NCI-H510A (cell line): ENCODE measurements at places on chromosomes 5 and 9.

GRCh38 chr5:172939071-172939470 is 20.2 kb upstream of the RPL26L1 start:
- no peak for DNase-seq

GRCh38 chr9:130186051-130186450 is 13.8 kb downstream of the NCS1 start:
- DNase-seq, result no peak

DNA sequence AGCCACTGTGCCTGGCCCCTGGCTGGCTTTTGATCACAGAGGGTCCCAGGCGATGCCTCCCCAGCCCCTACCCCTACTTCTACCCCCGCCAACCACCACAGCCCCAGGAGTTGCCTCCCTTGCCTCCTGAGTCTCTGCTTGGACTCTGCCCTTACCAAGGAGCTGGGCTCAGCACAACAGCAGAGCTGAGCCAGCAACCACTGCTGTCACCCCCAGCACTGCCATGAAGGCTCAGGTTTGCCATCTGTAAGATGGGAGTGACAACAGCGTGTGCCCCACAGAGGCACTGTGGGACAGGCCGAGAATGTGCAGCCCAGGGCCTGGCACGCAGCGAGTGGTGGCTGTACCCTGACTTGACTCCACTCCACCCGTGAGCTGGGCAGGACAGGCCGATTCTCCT is 63.1 kb upstream of the ASS1 start:
- no peak for DNase-seq

GRCh38 chr5:91011029-91011428 is 372.1 kb downstream of the ARRDC3 start:
- no peak for DNase-seq

DNA sequence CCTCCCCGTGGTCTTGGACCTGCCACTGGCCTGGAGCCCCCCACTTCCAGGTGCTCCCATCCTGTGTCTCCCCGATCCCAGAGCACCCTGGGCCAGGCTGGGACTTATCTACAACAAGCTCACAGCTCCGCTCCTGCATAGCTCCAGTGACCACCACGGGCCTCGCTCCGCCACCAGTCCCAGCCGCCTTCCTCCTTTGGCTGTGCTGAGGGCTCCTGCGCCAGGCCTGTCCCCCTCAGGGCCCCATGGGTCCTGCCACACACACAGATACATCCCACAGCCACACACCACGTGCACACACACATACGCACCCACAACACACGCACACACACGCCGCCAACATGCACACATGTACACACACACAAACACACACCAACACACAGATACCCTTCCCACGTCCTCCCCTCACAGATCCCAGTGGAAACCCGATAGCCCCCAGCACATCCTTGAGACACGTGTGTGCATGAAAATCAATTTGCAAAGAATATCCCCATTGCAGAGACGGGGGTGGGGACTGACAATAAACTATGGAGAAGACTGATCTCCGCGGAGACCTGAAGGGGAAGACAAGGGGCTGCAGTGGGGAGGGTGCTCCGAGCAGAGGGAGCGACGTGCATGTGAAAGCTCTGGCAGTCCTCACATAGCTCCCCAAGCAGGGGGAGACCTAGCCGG is 18.5 kb upstream of the LAMC3 start:
- DNase-seq, result no peak

GRCh38 chr5:93793159-93793781 is 51.9 kb upstream of the POU5F2 start:
- DNase-seq, result no peak

GRCh38 chr5:59624898-59625297 is 268.6 kb downstream of the PDE4D start:
- no peak for DNase-seq

DNA sequence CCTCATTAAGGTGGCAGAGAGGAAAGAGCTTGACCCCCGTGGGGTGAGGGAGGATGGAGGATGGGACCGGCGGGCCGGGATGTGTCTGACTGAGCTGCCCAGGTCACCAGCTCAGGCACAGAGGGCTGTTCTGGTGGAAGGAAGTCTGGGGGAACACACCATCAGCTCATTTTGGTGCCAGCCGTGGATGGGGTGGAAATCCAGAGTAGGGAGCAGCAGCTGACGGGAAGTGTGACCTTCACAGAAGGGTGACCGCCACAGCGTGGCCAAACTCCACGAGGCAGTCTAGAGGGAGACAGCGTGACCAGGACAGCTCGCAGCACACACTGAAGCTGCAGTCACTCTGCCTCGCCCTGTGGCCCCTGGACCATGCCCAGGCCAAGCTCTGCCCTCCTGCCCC is 45.3 kb upstream of the PHYKPL start:
- no peak for DNase-seq

DNA sequence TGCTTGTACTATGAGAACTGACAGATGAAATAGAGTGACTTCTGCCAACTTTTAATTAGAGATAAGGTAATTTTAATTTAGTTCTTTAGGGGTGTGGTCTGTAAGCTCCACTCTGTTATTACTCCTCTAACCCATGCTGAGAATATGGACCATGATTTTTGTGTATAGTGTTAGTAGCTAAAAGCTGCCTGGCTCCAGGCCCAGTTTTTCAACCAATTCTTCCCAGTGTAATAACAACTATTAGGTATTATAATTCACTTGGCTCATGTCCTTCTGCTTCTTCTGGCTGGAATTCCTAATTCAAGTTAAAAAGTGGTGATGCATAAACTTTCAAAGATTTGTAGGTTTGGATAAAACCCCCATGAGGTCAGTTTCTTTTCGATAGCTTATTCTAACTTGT is 216.3 kb downstream of the ISL1 start:
- DNase-seq, result no peak

- DNase-seq, result no peak
Observed at GRCh38 chr9:134548618-134549017, 93.0 kb upstream of the COL5A1 start.

DNA sequence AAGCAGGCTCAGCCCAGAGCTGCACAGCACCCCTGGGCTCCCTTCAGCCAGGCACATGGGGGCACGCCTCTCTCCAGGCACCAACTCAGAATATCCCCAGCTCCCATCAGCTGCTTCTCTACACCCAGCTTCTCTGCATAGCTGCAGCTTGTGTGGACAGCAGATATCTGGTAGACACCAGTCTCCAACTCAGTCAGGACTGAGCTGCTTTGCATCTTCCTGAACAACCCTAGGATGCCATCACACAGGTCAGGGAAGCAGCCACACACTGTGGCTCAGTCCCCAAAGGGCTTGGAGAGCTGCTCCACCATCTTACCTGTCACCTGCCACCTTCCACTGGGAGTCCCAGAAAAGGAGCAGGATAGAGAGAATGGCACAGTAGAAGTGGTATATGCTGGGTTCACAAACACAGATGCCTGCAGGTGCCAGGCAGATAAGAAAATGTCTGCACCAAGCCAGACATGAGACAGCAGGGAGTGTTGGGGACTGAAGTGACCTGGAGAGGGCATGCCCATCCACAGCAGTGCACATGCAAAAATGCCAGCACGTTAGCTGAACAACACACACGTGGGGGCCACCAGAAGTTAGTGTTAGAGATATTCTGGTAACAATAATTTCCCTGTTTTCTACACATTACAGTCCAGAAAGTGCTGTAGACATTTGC is 42.0 kb downstream of the THBS4 start:
- DNase-seq, result no peak

DNA sequence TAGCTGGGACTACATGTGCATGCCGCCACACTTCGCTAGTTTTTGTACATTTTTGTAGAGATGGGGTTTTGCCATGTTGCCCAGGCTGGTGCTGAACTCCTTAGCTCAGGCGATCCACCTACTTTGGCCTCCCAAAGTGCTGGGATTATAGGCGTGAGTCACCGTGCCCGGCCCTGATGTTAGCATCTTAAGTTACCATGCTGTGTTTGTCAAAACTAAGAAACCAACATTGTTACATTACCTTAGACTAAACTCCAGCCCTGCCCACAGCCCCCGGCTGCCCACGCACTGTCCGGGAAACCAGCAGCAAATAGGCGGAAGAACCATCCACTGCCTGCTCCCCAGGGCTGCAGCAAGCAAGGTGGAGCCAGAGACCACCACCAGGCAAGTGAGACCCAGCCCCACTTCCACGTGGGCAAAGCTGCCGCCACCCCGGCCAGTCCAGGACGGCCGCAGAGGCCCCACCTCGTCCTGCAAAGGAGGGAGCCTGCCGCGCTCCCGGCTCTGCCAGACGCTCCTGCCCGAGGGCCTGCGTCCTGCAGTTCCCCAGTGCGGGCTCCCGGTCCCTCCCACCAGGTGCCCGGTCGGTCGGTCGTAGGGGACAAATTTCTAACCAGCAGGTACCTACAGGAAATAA is 35.7 kb upstream of the TXN start:
- no peak for DNase-seq

- DNase-seq, result no peak
Observed at GRCh38 chr5:155088811-155089210, 75.3 kb downstream of the KIF4B start.

DNA sequence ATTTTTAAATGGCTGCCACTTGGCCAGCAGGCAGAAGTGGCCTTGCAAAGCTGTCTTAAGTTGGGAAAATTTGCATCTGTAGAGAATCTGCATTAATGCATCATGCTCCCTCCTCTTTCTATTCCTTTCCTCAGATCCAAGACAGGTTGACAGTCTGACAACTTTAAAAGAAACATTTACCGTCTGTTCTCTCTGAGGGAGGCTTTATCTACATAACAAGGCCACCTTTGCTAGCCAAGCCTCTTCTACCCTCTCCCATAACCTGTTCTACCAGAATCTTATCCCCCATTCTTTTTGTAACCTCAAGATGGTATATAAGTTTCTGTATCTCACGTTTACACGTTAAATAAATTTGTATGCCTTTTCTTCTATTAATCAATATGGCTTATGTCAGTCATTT is 271.9 kb downstream of the OSTF1 start:
- no peak for DNase-seq

DNA sequence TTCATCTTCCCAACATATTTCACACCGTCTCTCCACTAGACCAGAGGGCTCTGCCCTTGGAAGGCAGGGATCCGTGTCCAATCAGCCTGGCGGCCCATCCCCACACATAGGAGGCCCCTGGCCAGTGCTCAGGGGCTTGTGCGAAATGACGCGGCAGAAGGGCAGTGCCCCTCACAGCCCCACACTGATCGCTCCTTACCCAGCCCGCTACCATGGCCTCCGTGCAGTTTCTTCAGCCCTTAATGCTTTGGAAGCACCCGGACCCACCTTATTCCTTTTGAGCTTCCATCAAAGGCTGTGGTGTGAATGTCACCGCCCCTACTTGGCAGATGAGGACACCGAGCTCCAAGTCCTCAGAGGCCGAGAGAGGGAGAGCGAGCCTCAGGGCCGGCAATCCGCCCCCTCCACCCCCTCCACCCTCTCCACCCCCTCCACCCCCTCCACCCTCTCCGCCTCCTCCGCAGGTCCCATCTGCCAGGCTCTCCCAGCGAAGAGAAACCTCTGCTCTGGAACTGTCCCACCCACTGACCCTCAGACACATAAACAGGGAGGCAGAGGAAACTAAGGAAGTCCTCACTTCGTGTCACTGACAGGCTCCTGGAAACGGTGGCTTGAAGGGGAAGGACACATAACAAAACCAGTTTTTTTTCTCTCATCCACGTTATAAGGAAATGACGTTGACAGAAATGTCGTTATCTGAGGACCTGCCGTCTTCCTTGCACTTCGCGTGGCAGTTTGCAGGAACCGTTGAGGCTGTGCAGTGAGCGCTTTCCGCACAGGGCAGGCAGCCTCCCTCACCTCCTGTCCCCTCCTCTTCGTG is 13.9 kb downstream of the QSOX2 start:
- DNase-seq, result no peak

DNA sequence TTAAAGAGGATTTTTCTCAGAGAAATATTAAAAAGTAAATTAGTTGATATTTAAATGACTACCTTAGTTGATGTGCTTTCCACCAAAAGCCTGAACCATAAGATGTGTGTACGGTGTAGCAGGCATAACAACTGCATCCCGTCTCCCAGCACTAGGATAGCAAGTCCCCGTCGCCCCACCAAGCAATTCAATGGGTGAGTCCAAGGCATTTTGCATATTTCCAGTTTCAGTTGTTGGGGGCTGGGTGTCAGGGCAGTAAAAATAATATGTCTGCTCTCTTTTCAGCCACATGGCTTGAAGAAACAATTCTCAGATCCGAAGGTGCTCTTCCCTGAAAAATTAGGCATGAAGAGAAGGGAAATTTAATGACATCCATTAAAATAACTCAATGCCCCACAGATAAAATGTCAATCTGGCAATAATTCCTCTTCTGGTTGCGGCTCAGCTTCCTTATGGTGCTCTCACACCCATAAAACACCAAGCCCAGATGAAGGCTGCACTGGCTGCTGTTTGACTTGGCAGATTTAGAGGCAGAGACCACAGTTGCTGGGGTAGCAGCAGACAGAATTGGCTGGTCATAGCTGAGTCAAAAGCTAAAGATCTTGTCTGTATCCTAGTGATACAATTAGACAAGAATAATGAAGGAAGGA is 124.4 kb upstream of the ADCY2 start:
- no peak for DNase-seq

- DNase-seq, result no peak
Observed at GRCh38 chr9:21505425-21506179, 23.5 kb upstream of the IFNE start.

- no peak for DNase-seq
Observed at GRCh38 chr9:116286297-116286696, 132.7 kb downstream of the PAPPA start.

DNA sequence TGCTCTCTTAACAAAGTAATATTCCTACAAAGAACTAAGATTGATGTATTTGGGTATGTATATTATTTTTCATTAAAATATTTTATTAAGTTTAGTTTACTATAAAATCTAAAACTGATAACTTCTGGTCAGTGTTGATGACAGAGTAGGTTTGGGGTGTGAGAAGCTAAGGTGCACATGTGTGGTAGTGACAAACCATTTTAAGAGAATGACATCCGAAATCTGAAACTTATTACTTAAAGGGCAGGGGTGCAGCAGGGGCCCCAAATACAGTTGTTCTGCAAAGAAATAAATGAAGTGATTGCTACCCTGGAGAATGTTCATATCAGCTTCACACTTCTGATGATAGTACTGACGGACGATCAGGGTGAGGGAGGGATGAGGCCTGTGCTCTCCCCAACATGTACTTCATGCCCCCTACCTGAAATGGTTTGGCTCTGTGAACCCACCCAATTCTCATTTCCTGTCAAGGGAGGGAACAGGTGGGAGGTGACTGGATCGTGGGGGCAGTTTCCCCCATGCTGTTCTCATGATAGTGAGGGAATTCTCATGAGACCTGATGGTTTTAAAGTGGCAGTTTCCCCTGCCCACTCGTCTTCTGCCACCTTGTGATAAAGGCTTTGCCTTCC is 125.3 kb upstream of the RFX3 start:
- no peak for DNase-seq

DNA sequence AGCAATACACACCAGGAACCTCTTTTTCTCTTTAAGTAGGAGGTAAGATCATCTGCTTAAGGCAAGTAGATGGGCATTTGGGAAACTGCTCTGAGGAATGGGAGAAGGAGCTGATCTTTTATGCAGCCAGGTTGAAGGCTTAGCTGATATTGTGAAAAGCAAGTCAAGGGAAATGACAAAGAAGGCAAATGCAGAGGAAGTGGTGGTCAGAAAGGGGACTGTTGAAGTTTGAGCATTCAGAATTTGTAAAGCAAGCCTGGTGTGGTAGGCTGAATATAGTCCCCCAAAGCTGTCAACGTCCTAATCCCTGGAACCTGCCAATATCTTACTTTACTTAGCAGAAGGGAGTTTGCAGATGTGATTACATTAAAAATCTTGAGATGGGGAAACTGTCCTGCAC is 128.9 kb downstream of the ADAMTS12 start:
- DNase-seq, result no peak

- no peak for DNase-seq
Observed at GRCh38 chr9:134127065-134127580, 8.8 kb upstream of the WDR5 start.
